ENCODE measurements at places on chromosomes 4 and X.

DNA sequence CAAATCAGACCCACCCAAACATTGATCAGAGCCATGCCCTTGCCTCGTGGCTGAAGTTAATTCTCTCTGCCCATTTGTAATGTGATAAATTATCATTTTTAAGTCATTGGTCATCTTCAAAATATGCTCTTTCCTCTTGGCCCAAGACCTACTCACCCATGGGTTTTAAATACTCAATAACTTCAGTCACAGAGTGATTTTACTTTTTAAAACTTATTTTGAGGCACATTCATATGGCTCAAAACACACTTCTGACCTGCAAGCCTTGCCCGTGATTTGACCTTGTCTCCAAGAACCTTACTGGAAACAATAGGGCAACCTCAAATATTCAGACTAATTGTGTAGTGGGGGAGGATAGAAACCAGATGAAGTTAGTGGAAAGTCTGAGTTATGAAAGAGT is 176.2 kb upstream of the LNX1 start:
- no peak for DNase-seq

GRCh38 chr4:123941306-123941705 is 544.7 kb downstream of the SPRY1 start:
- no peak for DNase-seq

GRCh38 chrX:119206203-119206602 is 29.9 kb upstream of the PGRMC1 start:
- no peak for DNase-seq

GRCh38 chr4:186704057-186704456 is 19.6 kb downstream of the FAT1 start:
- no peak for DNase-seq

DNA sequence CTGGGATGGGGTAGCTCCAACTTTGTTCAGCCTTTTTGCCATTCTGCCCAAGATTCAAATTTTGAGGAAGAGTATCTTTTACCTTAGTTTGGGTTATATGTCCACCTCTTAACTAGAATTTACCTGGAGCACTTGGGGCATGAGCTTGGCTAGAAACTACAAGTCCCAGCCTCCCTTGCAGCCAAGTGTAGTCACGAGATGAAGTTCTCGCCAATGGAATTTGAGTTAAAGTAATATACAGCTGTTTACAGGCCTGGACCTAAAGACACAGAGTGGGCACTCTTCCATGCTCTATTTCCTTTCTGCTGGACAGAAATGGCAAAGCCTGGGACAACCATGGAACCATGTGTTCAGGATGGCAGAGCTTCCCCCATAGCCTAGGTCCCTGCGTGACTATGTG is 233.6 kb upstream of the GATB start:
- DNase-seq: no peak

GRCh38 chrX:136963973-136964372 is 69.8 kb downstream of the GPR101 start:
- no peak for DNase-seq

DNA sequence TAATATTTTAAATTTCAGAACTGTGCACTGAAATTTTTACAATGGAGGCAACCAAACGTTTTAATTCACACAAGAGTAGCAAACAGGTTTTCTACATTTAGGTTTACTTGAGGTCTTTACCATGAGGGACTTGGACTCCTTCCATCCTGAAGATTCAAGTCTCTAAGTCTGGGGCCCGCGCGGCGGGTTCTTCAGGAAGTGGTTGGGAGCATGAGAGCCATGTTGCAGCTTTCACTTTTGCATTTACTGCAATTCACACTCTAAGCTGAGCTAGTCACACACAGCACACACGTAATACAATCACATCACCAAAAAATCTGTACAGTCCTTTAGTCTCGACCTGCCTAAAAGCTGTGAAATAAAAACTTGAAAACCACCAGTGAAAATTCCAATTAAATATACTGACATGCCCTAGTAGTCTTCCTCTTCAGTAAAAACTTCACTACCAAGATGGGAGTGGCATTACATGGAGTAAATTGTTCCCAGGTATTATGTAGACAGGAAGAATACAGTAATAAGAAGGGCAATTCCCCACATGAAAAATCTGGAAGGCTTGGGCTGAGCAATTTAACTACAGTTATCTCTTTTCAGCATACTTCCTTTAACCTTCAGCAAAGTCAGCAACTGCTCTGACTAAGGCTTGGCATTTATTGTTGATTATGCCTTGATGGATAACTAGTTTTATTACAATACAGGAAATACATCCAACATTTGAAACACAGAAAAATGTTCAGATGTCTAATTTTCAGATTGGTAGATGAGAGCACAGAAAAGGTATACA is 571.1 kb upstream of the DIPK2B start:
- no peak for DNase-seq

DNA sequence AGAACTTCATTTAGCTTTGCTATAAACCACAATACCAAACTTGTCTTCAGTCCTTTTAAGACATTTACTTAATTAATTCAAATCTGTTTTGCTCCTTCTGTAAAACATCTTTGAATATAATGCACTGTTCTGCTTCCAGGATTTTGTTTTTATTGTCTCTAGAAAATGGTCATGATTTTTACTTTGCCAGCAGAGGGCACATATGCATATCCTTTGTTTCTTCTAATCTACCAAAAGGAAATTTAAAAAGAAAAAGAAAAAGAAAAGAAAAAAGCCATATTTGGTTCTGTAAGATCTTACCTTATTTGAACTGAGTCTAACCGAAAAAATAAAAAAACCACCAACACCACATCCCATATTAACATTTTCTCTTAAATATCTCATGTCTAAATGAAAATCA is 101.9 kb upstream of the CCSER1 start:
- no peak for DNase-seq

- DNase-seq: no peak
Measured at GRCh38 chr4:98728433-98728832, 70.0 kb upstream of the TSPAN5 start.

GRCh38 chrX:68947882-68948605 is 119.2 kb downstream of the EFNB1 start:
- no peak for DNase-seq

Data from activated CD4-positive, alpha-beta T cell treated with anti-CD3 and anti-CD28 coated beads, Interleukin-2, amount 50 U/mL, for 24 hours (primary cell).